Activated naive CD8-positive, alpha-beta T cell treated with anti-CD3 and anti-CD28 coated beads, Interleukin-2, amount 10 ng/mL, durations not matched to agents 7 days and 5 days (primary cell): ENCODE measurements at places on chromosomes 2 and 18. TPM values are rescaled to one million over a fixed set of nuclear protein-coding genes. Genes with fewer than 3 reads are reported as not detected.

- H3K4me1 ChIP-seq, result no peaks in the 10 kb centered on the region
- no peaks in the 10 kb centered on the region for H3K27me3 ChIP-seq
- no peak for DNase-seq
- H3K36me3 ChIP-seq, result no peaks in the 10 kb centered on the region
- H3K27ac ChIP-seq, result no peak overlapping the region
Observed at GRCh38 chr18:44180683-44181082, 500.0 kb upstream of the SETBP1 start.

DNA sequence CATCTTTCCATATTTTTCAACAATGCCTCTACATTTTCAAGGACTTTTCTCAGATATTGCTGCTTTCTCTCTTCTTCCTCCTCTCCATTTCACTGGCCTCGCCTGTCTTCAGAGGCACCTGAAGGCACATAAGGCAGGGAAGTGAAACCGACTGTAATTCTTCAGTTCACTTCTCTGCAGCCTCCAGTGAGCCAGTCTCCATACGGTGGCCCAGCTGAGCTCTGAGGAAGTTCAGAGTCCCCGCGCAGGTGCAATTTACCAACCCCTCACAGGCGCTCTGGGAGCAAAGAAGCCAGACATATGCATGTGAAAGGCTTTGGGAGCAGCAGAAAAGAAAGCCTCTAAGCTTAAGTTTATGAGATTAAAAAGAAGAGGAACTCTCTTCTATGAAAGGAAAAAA lies 12.4 kb downstream of the KLHL14 start:
- no peaks in the 10 kb centered on the region for H3K36me3 ChIP-seq
- no peak overlapping the region for H3K4me3 ChIP-seq
- DNase-seq, result no peak
- peaks cover 2% of the 10 kb centered on the region for H3K27me3 ChIP-seq
- peaks cover 1% of the 10 kb centered on the region for H3K4me1 ChIP-seq

GRCh38 chr2:232498452-232498851 lies 10.8 kb upstream of the ECEL1 start:
- no peaks in the 10 kb centered on the region for H3K36me3 ChIP-seq
- H3K4me1 ChIP-seq, result peaks cover 4% of the 10 kb centered on the region

DNA sequence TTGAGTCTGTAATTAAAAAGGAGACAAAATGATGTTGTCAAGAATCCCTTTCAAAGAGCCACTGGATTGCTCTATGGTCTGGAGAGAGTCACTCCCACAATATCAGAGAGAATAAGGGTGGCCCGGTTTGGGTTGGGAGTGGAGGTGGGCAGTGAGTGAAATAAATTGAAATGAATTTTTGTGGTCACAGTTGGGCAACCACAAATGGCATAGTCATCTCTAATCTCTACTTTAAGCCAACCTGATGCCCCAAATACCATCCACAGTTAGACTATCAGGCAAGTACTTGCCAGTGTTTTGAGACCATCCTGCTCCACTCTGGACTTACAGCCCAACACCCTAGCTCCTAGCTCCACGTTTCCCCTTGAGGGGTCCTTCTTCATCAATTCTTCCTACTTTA lies 559.7 kb downstream of the BCL11A start:
- H3K4me3 ChIP-seq, result no peak overlapping the region
- no peaks in the 10 kb centered on the region for H3K36me3 ChIP-seq
- DNase-seq, result no peak
- H3K27me3 ChIP-seq, result peaks cover 3% of the 10 kb centered on the region
- no peaks in the 10 kb centered on the region for H3K4me1 ChIP-seq
- no peak overlapping the region for H3K27ac ChIP-seq

GRCh38 chr2:240322991-240323390 lies 112.5 kb upstream of the GPC1 start:
- no peak overlapping the region for H3K27ac ChIP-seq
- H3K4me3 ChIP-seq, result no peak overlapping the region
- no peaks in the 10 kb centered on the region for H3K4me1 ChIP-seq
- no peak for DNase-seq

DNA sequence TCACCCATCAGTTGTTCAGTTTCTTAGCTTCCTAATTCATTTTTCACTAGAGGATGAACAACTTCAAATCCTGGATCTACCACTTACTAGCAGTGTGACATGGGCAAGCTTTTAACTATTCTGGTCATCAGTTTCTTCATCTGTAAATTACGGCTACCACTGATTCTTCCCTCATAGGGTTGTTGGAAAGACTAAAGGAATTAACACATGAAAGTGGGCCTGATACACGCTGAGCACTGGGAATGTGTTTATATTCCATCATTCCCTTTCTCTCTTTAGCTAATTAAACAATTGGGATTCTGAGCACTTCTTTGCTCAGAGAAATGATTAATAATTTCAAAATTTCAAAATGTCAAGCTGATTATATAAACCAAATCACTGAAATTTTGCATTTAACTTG lies 862.3 kb upstream of the GCFC2 start:
- H3K36me3 ChIP-seq, result no peaks in the 10 kb centered on the region
- H3K27ac ChIP-seq, result no peak overlapping the region
- H3K4me3 ChIP-seq, result no peak overlapping the region
- H3K27me3 ChIP-seq, result no peaks in the 10 kb centered on the region

DNA sequence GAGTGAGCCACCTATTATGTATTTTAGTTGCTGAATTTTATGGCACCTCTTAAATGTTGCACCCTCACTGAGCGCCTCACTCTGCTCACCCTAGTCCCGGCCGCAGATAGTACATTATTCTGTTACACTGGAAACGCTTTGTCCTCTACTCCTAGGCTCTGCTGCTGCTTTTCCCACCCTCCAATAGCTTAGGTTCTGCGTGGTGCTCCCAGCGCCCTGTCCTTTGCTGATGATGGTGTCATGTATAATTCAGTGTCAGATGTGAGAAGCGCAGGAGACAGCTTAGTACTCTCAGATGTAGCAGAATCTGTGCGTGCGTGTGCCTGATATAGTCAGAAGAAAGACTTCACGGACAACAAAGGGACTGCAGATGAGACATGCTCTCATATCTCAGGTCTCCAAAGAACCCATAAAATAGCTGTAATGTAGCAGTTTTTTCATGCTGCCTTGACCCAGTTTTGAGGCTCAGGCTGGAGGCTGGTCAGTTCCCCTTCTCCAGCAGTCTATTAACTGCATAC lies 1.4 kb upstream of the REEP1 start:
- peaks cover 79% of the 10 kb centered on the region for H3K27me3 ChIP-seq
- no peak overlapping the region for H3K27ac ChIP-seq
- H3K4me1 ChIP-seq, result peaks cover 9% of the 10 kb centered on the region

GRCh38 chr2:15912203-15912602 lies 28.1 kb upstream of the MYCN start:
- H3K4me3 ChIP-seq, result no peak overlapping the region
- H3K27ac ChIP-seq, result no peak overlapping the region
- no peaks in the 10 kb centered on the region for H3K27me3 ChIP-seq

BOLL gene
- total RNA-seq, result not detected

ALK gene
- total RNA-seq, result not detected
